Left renal pelvis (tissue), 4 donors: ENCODE measurements at places on chromosomes 6 and 20. TPM values are rescaled to one million over a fixed set of nuclear protein-coding genes. Genes with fewer than 3 reads are reported as not detected.

DNA sequence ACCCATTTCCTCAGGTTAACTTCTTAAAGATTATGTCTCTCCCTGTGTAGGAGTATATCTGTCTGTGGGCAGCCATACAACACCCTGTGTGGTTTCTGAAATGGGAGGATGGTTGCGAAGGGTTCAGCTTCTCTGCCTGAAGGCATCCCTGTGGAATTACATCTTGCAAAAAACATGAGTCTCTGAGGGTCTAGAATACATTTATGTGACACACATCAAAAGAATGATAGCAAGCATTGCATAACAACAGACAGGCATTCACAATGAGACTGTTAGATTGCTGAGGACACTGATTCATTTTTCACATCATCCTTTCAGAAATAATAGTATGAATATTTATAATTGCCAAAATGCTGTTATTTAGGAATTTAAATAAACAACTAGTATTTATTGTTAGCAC, 670.9 kb downstream of the HTR1B start:
- no peak for DNase-seq

Gene HLA-DQA1
- polyA plus RNA-seq = 2.2 TPM

GRCh38 chr20:6838181-6838826, 70.8 kb downstream of the BMP2 start:
- no peak for DNase-seq

Gene KIF16B
- polyA plus RNA-seq = 9.8 TPM

Gene BPIFA1
- polyA plus RNA-seq = not detected

Gene GABRR1
- 2.1 TPM for polyA plus RNA-seq

DNA sequence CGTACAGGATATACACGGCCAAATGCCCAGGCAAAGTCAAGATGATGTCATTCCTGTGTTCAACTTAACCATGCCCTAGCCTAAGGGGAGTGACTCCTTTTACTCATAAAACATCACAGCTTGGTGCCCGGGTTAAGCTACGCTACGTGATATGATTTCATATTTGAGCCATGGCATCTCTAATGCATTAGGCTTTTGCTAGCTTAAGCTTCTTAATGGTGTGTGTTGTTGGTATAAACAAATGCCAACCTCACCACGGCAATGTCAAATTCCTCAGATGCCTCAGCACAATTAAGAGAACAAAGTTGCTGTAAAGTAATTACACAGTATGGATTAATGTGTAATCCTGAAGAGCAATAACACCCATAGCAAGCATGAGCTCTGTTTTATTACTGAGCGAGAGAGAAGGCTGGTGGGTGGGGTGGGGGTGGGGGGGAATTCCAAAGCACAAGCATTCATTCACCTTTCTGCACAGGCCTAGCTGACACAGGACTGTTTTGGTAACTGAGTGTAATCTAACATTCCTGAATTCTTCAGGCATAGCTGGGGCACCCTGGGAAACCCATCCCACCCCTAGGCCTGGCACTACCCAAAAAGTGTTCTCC, 44.7 kb upstream of the CNKSR3 start:
- peak; percentile 65 for DNase-seq

GRCh38 chr20:35467339-35468224, 12.2 kb downstream of the CEP250 start:
- peak; percentile 56 for DNase-seq

DNA sequence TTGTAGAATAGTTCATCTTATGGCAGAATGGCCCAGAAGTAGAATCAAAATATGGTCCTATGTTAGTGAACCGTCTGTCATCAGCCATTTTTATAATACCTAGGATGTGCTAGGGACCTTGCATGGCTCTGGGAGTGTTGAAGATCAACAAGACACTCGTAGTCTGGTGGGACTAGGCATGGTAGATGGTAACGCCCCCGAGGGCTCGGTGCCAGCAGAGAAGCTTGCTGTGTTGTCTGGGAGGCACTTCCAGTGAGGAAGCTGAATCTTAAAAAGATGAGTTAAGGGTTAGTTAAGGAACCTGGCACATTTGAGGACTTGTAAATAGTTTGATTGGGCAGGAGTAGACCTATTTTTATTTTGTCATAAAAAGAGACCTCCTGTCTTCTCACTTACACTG, 82.4 kb downstream of the MAP3K4 start:
- no peak for DNase-seq

DNA sequence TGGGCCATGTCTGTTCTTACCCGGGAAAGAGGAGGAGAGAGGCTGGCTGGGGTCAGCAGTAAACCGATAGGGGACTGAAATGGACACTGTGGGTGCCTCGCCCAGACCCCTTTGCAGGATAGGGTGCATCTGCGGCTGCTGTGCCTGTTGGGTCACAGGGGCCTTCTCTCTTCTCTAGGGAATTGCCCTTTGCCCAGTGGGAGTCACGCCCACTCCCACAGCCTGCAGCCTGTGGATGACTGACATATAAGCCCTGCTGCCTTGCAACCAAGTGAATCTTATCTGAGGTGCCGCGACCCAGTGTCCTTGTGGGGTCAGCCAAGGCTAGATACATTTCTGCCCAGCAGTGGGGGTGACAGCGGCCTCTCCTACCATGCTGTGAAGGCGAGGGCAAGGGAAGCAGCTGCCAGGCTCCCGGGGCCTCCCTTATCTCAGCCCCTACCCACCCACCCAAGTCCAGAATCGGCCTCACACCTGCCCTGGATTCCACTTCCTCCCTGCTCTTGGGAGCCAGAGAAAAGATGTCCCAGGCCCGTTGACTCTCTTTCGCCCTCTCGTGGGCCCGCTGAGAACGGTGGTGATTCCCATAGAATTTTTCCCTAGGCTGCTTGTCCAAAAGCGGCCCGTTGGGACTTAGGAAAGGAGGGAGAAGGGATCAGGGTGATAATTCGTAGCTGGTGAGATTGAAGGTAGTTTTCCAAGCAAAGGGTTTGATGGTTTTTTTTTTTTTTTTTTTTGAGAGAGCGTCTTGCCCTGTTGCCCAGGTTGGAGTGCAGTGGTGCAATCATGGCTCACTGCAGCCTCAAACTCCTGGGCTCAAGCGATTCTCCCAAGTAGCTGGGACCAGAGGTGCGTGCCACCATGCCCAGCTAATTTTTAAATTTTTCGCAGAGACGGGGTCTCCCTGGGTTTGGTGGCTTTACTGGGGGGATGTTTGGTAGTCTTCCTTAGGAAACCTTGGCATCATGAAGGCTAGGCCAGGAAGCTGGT, 76.4 kb upstream of the RNF24 start:
- no peak for DNase-seq
